ENCODE measurements at places on chromosomes 1 and 21.
A peak's percentile ranks its signal among the peaks of the same experiment; 100 is the strongest.

GRCh38 chr1:10624256-10625050, 149.7 kb downstream of the PEX14 start:
- no peak for DNase-seq

DNA sequence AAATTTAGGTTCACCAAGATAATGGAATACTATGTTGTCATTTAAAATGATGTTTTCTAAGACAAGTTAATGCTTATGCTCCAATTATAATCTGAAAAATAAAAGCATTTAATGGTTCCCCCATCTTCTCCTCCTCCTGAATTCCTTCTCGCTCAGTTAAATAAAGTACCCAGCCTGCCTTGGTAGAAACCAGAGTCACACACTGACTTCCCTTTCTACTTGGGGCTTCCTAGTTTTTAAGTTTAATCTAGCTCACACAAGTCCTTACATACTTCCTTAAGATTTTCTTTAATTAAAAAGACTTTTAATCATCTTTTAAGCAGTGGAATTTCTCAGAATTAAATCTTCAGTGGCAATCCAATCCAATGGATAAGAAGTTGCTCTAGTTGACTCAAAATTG, 32.9 kb downstream of the CD58 start:
- DNase-seq: no peak

- DNase-seq: no peak
These were observed 34.7 kb upstream of the PLA2G2A start for GRCh38 chr1:20014153-20014552.

- no peak for DNase-seq
These were observed 130.6 kb downstream of the HUNK start for GRCh38 chr21:32003411-32003810.

- no peak for DNase-seq
These were observed 6.6 kb upstream of the TFF3 start for GRCh38 chr21:42321845-42322244.

- no peak for DNase-seq
These were observed 488.7 kb downstream of the OMA1 start for GRCh38 chr1:58057826-58058225.

- peak; percentile 37 for DNase-seq
These were observed 56.1 kb upstream of the MRPS6 start for GRCh38 chr21:34017039-34017961.

DNA sequence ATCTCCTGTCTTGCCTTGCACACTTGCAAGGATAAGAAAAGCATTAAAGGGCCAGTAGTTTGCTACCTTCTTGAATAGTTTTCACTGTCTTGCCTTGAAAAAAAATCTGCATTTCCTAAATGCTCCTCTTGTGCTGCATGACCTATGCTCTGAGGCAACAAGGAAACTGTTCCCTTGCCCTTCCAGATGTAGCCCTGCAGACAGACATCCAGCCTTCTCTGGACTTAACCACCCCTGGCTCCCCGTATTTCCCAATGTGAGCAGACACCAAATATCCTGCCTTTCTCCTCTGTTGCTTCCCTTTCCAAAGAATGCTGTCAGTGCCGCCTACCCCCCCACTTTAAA, 177.6 kb downstream of the GABPA start:
- no peak for DNase-seq

GRCh38 chr1:23720256-23720995, 22.8 kb upstream of the ELOA start:
- no peak for DNase-seq

- DNase-seq: no peak
These were observed 764 bp downstream of the PKNOX1 start for GRCh38 chr21:42974832-42975820.

GRCh38 chr1:187692799-187693198, 864.0 kb downstream of the PLA2G4A start:
- no peak for DNase-seq

GRCh38 chr1:211535346-211535745, 43.4 kb upstream of the RD3 start:
- DNase-seq: no peak

- DNase-seq: no peak
These were observed 807 bp downstream of the CEP85 start for GRCh38 chr1:26234644-26235370.

DNA sequence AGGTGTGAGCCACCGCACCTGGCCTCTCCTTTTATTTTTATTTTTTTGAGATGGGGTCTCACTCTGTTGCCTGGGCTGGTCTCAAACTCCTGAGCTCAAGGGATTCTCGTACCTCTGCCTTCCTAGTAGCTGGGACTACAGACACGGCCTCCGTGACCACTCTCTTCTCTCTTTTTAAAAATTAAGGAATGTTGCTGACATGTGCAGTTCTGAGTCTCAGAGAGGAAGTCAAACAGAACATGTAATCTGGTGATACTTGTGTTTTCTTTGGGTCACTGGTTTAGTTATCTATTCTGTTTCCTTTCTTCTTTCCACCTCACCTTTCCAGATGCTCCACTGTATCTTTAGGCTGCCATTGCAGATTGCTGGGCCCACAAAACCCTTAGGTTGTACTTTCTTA, 2.7 kb downstream of the WDTC1 start:
- no peak for DNase-seq

DNA sequence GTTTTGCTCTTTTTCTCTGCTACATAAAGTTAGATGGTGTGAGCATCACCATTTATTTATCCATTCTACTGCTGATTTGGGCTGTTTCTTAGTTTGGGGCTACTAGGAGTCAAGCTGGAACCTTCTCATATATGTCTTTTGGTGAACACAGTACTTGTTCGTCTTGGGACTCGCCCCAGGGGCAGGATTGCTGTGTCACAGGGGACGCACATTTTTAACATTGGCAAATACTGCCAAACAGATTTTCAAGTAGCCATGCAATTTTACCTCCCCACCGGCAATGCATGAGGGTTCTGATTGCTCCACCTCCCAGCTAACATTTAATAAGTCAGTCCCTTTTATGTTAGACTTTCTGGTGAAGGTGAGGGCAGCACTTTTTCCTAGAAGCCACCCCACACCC, 7.5 kb upstream of the IFFO2 start:
- DNase-seq: no peak

DNA sequence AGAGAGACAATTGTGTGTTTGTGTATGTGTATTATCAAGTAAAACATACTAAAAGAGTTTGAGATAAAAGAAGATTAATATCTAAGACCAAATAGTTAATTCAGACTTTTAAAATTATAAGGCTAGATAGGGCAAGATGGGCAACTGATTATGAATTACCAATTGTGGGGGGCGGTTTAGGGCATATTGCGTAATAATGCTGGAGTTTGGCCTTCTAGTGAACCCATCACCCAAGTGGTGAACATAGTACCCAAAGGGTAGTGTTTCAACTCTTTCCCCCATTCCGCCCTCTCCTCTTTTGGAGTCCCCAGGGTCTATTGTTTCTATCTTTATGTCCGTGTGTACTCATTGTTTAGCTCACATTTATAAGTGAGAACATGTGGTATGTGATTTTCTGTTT, 55.4 kb downstream of the FRRS1 start:
- DNase-seq: no peak

- DNase-seq: no peak
These were observed 3.9 kb downstream of the CLDN19 start for GRCh38 chr1:42736152-42736551.

DNA sequence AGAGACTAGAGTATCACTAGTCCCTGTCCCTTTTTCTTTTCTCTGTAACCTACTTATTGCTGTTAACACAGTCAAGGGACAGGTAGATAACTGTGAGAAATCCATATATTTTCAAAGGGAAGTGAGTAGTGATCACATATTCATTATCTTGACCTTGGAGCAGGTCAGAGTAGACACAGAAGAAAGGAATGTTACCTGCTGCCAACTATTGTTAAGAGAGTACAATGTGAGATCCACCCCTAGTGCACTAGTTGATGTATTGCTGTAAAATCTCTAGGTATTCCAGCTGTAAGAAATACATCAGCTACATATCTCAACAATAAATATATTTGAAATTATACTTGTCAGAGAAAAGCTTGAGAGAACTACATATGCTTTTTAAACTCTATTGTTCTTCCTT, 68.7 kb upstream of the ADGRL2 start:
- no peak for DNase-seq

GRCh38 chr1:151455966-151456365, 3.3 kb downstream of the POGZ start:
- DNase-seq: no peak

- no peak for DNase-seq
These were observed 22.0 kb upstream of the DISP3 start for GRCh38 chr1:11456965-11457364.

DNA sequence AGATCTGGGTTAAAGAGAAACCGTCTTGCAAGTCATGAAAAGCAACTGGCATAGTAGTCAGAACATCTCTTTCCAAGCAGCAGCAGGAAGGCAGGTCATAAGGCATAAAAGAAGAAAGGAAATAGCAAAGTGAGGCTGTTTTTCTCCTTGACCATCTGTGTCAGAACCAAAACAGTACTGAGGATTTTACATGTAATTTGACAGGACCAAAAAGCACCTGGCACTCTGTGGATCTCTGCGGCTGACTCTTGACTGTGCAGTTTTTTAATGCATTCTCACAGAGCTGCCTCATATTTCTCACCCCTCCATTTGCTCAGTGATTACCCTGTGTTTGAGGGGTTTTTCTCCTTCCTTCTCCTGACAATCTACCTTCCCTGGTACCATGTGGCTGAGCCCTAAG, 17.7 kb downstream of the TBX15 start:
- DNase-seq: no peak

DNA sequence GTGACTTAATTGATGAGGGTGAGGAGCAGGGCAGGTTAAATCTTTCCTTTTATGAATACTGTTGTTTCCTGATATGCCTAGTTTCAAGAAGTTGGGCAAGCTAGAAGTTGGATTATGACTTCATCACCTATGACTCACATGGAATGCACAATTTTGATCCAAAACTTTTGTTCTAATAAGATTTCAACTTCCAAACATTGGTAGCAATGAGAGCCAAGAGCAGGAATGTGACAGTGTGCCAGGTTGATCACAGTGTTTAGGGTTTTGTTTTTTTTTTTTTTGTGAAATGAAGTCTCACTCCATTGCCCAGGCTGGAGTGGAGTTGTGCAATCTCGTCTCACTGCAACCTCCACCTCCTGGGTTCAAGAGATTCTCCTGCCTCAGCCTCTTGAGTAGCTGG, 349.4 kb downstream of the DUSP10 start:
- no peak for DNase-seq

GRCh38 chr1:9085306-9085940, 16.0 kb upstream of the SLC2A5 start:
- no peak for DNase-seq

GRCh38 chr1:215567491-215568298, 591 bp downstream of the KCTD3 start:
- DNase-seq: peak; percentile 79
